ENCODE measurements at places on chromosomes 6 and 20. TPM values are rescaled to one million over a fixed set of nuclear protein-coding genes. Genes with fewer than 3 reads are reported as not detected.

Gene EPPIN
- 0.52 TPM for polyA plus RNA-seq

Gene PCSK2
- polyA plus RNA-seq, result 0.81 TPM

Gene PLG
- polyA plus RNA-seq, result 12.0 TPM

DNA sequence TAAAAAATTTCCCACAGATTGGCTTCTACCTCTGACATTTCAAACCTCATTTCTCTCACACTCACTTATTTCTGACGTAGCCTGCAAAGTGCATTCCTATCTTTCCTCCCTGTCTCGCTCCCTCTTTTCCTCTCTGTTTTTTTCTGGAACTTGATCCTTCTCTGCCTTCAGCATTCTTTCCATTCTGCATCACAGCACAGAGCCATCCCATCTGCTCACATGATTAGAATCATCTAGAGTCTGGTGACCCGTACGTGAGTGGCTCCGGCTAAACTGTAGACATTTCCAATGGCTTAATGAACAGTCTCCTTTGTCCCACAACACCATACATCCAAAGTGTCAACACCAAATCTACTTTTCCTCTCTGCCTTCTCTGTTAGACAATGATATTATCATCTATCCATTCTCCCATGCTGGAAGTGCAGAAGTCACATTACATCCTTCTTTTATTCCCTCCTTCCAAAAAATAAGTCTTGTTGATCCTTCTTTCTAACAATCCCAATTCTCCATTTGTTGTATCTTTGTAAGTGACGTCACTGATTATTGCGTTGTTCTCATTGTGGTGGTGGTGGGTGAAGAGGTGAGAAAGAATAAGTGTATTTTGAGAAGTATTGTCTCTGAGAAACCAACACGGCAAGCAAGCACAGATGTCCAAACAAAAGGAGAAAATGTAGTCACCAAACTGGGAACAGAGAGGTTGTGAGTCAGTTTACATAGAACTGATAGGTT, 41.6 kb downstream of the OPRM1 start:
- DNase-seq, result no peak

GRCh38 chr20:10250902-10251301, 32.3 kb downstream of the SNAP25 start:
- DNase-seq, result no peak
